Ascending aorta (tissue), 2 donors: ENCODE measurements at places on chromosomes 5 and 9.

DNA sequence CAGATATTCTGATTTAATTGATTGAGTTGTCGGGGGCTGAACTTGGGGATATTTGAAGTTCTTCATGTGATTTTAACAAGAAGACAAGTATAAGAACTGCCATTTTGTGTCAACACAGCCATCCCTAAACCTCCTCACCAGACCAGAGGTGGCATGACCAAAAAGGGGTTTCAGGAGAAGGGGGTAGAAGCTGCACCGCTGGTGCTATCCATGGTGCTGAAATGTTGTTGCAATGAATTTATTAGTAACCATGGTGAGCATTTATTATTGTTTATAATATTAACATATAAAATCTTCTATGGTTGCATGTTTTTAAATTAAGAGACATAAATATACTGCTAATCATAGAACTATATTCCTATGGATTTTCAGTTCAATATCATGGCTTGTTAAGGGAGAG lies 72.3 kb downstream of the GNA14 start:
- H3K27ac ChIP-seq = no peak overlapping the region
- H3K36me3 ChIP-seq = no peaks in the 10 kb centered on the region
- no peaks in the 10 kb centered on the region for H3K4me1 ChIP-seq
- H3K27me3 ChIP-seq = no peaks in the 10 kb centered on the region
- DNase-seq = no peak

- H3K4me3 ChIP-seq = no peak overlapping the region
- no peak overlapping the region for H3K27ac ChIP-seq
- no peak for DNase-seq
- no peaks in the 10 kb centered on the region for H3K36me3 ChIP-seq
- H3K4me1 ChIP-seq = no peaks in the 10 kb centered on the region
- no peaks in the 10 kb centered on the region for H3K27me3 ChIP-seq
Observed at GRCh38 chr5:23820765-23821471, 313.5 kb downstream of the PRDM9 start.

DNA sequence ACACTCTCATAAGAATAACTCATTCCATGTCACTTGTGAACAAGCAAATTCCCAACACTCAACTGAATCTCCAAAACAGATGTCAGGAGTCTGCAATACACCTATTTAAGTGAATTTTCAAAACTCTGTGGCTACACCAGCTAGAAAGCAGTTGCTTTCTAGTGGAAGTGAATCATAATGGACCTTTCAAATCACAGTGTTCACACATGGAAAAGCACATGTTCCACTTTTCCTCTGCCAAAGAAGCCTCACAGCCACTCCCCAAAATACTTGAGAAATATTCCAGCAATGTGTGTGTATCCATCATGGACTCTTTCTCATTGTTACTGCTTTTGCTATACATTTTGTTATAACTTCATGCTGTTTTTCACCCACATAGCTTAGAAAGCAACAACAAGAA lies 17.4 kb downstream of the MARCHF3 start:
- H3K4me1 ChIP-seq = no peaks in the 10 kb centered on the region
- no peaks in the 10 kb centered on the region for H3K36me3 ChIP-seq
- no peak overlapping the region for H3K27ac ChIP-seq

GRCh38 chr9:130198501-130199179 lies 26.4 kb downstream of the NCS1 start:
- H3K27ac ChIP-seq = peak overlapping the region; percentile 71
- no peaks in the 10 kb centered on the region for H3K27me3 ChIP-seq
- H3K4me3 ChIP-seq = no peak overlapping the region
- DNase-seq = peak; percentile 79

- H3K4me3 ChIP-seq = peak overlapping the region; percentile 82
- H3K4me1 ChIP-seq = peaks cover 2% of the 10 kb centered on the region
- H3K27me3 ChIP-seq = no peaks in the 10 kb centered on the region
- peak overlapping the region; percentile 72 for H3K27ac ChIP-seq
- H3K36me3 ChIP-seq = no peaks in the 10 kb centered on the region
Observed at GRCh38 chr5:17219006-17219422, 1.6 kb downstream of the BASP1 start.

DNA sequence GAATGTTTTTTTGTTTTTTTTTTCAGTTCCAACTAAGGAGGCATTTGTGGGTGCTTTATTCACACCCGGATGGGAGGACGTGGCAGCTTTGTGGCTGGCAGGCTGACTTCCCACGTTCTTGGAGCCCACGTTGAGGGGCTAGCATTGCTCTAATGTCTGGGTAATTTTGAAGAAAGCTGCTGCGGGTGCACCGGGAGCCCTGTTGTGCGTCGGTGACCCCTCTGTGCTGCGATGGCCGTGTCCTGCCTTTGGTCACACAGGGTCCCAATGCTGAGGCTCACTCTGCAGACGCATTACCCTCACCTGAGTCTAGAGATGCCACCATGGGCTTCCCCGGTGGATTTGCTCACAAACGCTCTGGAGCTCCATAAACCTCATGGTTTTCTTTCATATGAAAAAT lies 34.2 kb downstream of the NDUFS6 start:
- H3K27ac ChIP-seq = no peak overlapping the region
- no peaks in the 10 kb centered on the region for H3K36me3 ChIP-seq
- no peak for DNase-seq
- H3K4me1 ChIP-seq = no peaks in the 10 kb centered on the region
- no peak overlapping the region for H3K4me3 ChIP-seq

DNA sequence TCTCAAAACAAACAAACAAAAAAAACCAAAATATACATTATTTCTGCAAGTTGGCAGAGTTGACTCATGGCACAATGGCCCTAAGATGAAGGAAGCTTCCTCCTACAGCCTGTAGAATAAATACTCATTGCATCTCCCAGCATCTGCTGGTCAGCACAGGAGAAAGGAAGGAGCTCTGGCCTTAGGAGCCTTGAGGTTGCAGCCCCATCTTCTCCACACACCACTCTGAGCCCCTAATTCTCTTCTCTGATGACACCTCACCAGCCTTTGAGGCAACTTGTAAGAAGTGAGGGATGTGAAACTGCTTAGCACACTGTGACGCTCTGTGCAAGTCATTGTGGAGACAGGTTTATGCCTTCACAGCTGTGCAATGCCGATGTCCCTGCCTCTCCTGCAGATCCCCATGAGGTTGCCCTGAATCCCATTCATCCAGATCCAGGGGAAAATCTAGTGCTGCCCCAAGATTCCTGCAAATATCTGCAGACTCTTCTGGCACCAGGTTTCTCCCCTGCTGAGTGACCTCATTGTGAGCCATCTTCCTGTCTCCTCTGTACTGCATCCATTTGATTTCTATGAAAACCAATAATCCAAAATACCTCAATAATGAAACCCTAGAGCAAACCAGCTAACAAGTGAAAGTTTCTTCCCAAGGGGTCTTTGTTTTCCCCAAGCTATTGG lies 65.3 kb upstream of the TGFBR1 start:
- DNase-seq = no peak
- no peak overlapping the region for H3K27ac ChIP-seq
- no peak overlapping the region for H3K4me3 ChIP-seq
- H3K27me3 ChIP-seq = no peaks in the 10 kb centered on the region

- H3K27ac ChIP-seq = no peak overlapping the region
- no peaks in the 10 kb centered on the region for H3K4me1 ChIP-seq
- H3K4me3 ChIP-seq = no peak overlapping the region
- no peaks in the 10 kb centered on the region for H3K27me3 ChIP-seq
Observed at GRCh38 chr5:116415989-116416388, 158.6 kb downstream of the SEMA6A start.

DNA sequence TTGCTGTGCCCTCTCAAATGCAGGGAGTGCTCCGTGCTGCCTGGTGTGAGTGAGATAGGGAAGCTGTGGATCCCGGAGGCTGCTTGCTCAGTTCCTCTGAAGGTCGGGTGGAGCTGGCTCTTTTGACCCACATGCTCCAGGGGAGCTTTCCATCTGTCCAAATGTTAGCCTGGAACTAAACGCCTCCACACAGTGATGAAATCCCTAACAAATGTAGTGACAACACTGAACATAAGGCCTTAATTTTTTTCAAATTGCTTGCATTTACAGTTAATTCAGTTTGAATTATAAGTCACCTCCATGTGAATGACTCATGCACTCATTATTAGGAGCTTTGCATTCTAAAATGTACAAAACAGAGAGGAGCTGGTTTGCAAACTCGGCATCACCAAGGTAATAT lies 27.0 kb downstream of the PRDM6 start:
- no peak for DNase-seq
- peaks cover 61% of the 10 kb centered on the region for H3K4me1 ChIP-seq
- peak overlapping the region; percentile 90 for H3K27ac ChIP-seq
- H3K4me3 ChIP-seq = no peak overlapping the region
- H3K36me3 ChIP-seq = no peaks in the 10 kb centered on the region

GRCh38 chr5:24547132-24547531 lies 97.6 kb downstream of the CDH10 start:
- no peaks in the 10 kb centered on the region for H3K27me3 ChIP-seq
- H3K27ac ChIP-seq = no peak overlapping the region
- H3K4me1 ChIP-seq = no peaks in the 10 kb centered on the region
- no peak for DNase-seq
- H3K4me3 ChIP-seq = no peak overlapping the region

GRCh38 chr9:98092613-98092931 lies 26.4 kb downstream of the TRIM14 start:
- no peaks in the 10 kb centered on the region for H3K27me3 ChIP-seq
- H3K36me3 ChIP-seq = no peaks in the 10 kb centered on the region
- no peak for DNase-seq
- peak overlapping the region; percentile 25 for H3K4me3 ChIP-seq
- peaks cover 3% of the 10 kb centered on the region for H3K4me1 ChIP-seq
